ENCODE measurements at places on chromosomes 2 and 18.

DNA sequence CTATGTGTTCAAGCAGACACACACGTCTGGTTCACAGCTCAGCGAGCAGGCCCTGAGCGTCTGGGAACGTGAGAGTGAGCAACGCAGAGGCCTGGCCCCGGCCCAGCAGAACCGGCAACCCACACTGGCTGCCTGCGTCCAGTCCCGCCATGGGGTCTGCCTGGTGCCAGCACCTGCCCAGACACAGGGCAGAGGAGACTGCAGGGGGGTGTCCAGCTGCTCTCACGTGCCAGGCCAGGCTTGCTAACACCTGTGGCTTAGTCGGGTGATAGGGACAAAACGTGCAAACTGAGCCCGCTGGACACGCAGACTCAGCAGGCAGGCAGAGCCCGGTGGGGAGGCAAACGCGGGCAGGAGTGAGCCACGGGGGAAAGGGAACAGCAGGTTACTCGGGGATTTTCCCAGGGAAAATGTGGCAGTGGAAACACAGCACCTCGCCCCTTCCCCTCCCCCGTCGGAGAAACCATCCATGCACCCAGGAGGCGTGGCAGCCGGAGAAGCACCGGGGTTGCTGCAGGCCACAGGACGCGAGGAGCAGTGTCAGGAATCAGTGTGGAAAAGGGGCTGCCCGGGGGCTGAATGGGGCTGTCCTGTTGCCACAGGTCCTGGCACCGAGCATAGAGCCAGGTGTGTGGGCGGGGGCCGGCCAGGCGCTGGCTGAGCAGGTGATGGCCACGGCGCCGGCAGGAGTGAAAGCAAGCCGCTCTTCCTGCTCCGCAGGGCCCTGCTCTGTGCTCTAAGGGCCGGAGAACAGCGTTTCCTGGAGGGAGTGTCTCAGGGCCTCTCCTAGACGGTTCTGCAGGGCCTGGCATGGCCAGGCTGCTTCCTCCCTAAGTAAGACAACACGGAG lies 154.7 kb downstream of the HDAC4 start:
- peak; percentile 27 for DNase-seq

DNA sequence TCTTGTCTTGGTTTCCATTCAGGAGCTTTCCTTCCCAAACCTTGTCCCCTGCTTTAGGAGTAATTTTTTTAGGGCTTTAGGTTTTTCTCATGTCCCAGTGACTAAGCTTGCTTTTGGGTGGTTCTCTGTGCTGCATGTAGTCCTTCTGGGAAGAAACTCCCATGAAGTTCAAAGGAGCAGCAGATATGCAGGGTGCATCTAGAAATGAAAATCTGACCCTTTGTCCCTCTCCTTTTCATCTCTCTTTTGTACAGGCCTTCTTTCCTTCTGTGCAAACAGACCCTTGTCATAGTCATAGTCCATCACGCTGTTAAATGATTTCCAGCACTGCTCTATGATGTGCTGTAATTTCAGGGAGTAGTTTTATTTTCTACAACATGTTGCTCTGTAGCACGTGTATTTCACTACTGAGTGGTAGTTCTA lies 20.4 kb downstream of the FMNL2 start:
- no peak for DNase-seq

DNA sequence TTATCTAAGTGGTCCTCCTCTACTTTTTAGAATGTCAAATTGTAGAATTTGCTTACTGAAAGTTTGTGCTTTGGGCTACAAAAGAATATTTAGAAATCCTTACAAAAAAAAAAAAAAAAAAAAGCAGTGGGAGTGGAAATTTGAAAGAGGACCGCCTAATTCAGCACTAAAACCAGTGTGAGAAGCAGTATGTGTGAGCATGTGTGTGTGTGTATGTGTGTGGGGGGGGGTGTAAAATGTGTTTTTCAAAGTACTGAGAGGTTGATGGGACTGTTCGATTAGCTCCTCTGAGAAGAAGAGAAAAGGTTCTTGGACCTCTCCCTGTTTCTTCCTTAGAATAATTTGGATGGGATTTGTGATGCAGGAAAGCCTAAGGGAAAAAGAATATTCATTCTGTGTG lies at the start of gene VIT:
VIT (plus strand) TSS at position 175 of the 400 bp plus-strand sequence. CDS start 19,664 bp downstream, outside the sequence.
- no peak for DNase-seq

- DNase-seq: no peak
Measured at GRCh38 chr2:177818412-177818811, 254.2 kb downstream of the PDE11A start.

DNA sequence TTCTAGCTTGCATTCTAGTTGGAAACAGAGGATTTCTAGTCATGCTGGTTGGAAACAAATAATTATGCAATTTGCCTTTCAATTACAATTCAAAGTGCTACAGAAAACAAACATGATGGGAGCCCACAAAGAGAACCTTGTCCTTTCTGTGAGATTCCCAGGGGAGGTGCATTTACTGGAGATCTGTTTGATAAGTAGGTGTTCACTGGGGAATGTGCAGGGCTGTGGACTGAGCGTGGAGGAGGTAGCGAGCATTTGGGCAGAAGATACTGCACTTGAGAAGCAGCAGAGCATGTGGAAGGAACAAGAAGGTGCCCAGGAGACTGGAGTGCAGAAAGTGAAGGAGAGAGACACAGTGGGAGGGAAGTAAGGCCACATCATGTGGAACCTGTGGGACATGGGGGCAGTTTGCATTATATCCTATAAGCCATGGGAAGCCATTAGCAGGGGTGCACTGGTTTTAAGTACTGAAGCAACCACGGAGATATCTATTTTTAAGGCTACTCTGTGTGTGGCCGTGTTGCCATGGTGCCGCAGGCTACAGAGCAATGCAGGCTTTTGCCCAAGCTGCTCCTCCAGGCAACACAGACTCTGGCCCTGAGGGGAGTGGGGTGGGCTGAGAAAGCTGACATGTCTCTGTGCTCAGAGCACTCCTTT lies 154.0 kb downstream of the ANTXR1 start:
- no peak for DNase-seq

GRCh38 chr2:142153601-142154000 lies 22.8 kb upstream of the LRP1B start:
- DNase-seq: no peak

- DNase-seq: no peak
Measured at GRCh38 chr2:2172516-2172915, 158.6 kb downstream of the MYT1L start.

- DNase-seq: no peak
Measured at GRCh38 chr18:31410716-31411483, 34.3 kb downstream of the DSG4 start.

DNA sequence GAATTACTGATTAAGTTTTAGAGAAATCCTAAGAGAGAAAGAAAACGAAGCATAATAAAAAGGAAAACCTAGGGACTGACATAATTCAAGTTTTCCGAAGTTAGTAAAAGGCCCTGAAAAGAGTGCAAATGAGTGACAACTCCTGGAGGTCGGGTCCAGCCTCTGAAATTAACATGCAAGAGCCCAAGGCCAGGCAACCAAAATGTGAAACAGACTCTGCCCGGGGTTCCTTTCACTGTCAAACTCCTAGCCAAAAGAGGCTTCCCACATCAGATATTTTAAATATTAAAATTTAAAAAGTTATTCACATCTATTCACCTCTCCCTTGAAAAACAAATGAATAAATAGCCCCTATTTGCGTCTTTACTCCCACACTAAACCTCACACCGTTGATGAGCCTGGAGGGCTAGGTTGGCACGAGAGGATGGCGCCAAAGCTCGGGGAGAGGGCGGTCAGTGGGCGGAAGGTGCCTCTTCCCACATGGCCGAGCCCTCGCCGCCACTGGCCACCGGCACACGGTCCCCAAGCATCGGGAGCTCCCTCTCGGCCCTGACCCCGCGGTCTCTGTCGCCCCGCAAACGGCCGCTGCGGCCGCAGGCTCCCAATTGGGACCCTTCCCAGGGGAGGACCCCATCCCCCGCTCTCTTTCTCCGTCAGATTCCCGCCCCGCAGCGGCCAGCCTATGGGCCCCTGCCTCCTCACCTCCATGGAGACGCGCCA lies 630 bp downstream of the PPM1G start:
- DNase-seq: no peak

Measured in activated T-cell treated with anti-CD3 and anti-CD28 coated beads, Interleukin-2, amount 50 U/mL, for 24 hours (primary cell).